ENCODE measurements at places on chromosomes 1 and 21. TPM values are rescaled to one million over a fixed set of nuclear protein-coding genes. Genes with fewer than 3 reads are reported as not detected.

ASTN1 gene
- total RNA-seq = 1.2 TPM

OR6N1 gene
- not detected for total RNA-seq

CD1C gene
- 0.96 TPM for total RNA-seq

DNA sequence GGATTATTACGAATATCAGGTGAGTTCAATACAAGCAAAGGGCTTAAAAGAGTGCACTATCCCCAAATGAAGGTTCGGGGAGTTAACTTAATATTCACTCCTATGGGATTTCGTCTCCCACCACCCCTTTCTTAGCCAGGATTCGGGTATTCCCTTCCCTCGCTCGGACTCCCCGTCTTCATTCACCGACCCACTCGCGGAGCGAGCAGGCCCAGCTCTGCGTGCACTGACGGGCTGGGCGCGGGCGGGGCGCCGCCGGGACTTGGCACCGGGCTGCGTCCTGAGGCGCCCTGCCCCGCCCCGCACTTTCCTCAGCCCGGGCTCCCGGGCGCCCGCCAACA, 7.7 kb upstream of the MPZL1 start:
- DNase-seq = no peak

Data from omental fat pad (tissue), 4 donors.